ENCODE measurements at places on chromosomes 5 and 9.

GRCh38 chr9:85905957-85906356 is 35.0 kb upstream of the NAA35 start:
- no peak for DNase-seq

- DNase-seq, result no peak
Measured at GRCh38 chr5:125348936-125349831, 602.7 kb upstream of the ZNF608 start.

- DNase-seq, result no peak
Measured at GRCh38 chr9:85523202-85523601, 218.6 kb downstream of the AGTPBP1 start.

GRCh38 chr9:18489861-18490260 is 15.9 kb downstream of the ADAMTSL1 start:
- DNase-seq, result no peak

DNA sequence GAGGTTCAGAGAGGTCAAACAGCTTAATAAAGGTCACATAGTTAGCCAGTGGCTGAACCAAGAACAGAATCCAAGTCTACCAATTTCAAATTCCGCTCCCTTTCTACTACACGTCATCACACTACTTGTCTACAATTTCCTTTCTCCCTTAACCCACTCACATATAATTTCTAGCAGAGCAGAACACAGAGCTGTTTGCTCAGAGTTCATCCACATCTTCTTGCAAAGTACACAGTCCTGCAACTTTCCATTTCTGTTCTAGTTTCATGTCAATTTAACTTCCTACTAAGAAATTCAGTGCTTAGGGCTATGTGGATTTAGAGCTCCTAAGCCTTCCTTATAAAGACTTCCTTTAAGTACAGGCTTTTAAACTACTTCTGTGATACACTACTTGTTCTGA is 61.3 kb downstream of the MEGF9 start:
- no peak for DNase-seq

DNA sequence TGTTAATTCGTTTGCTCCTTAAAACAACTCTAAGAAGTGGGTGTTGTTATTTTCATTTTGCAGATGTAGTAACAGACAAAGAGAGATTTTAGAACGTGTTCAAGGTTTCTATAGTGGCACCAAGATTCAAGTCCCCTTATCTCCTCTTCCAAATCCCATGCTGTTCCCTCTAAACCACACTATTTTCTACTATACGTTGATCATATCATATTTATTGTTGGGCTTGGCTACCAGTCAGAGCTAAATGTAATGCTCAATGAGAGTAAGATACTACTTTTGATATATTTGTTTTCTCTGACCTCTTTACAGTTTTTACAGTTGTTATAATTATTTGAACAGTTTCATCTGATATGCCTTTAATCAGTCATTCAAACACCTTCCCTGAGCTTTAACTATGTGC is 212.9 kb downstream of the EFNA5 start:
- DNase-seq, result no peak

DNA sequence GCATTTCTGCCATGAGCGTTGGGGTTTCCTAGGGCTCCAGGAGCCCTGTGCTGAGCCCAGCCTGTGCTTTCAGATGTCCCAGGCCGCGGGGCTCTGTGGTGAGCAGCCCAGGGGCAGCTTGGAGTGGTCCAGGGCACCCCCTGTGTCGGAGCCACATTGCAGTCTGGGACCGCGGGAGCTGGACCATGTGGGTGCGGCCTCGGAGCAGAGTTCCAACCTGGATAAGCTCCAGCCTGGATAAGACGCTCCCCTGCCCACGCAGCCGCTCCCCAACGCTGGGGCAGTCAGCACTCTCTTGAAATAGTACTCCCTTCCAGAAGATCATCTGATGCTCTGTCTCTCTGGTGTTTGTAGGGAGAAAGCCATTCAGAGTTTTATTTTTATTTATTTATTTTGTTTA is 111.1 kb downstream of the WNK2 start:
- DNase-seq, result no peak

DNA sequence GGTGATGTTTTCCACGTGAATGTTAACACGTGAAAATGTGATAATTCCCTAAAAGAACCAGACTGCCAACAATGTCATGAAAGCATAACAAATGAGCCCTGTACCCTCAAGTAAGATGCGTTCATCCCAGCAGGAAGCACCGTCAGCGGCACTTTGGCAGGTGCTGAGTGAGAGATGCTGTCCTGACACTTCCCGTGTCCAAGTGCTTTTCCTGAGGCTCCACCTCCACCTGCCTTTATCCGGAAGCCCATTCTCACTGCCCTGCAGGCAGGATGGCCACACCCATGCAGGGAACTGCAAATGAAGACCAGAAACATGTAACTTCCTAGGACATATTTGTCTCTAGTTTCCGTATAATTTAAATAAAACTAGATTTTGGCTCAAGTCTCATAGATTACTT is 238.0 kb upstream of the IRX2 start:
- no peak for DNase-seq

DNA sequence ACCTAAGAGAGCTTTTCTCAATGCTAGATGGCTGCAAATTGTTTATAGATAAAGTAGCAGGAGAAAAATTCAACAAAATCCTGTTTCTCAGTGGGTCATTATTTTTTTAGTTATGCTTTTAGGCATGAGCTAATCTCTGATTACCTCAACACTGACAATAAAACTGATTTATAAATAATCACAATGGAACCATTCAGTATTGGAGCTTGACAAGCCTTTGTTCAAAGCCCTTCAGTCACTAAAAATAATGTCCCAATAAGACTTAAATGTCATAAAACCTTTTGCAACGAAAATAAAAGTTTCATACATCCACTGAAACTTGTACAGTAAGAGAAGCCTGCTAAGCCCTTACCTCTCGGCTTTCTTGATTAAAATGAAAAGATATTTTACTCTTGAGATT is 27.2 kb downstream of the PTPDC1 start:
- DNase-seq, result no peak

DNA sequence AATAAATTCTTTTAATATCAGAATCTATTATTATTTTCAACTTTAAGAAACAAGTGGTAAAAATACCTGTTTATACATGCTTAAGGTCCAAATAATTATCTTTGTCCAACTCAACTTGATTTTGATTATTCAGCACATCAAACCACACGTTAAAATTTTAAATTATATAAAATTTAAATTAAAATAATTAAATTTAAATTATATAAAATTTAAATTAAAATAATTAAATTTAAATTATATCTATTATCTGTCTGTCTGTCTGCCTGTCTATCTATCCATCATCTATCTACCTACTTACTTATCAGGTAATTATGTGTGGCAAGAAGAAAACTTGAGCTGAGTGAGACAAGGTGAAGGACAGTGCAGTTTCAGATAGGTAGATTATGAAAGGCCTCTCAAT is 605.3 kb upstream of the RIOK2 start:
- no peak for DNase-seq

GRCh38 chr5:128426090-128426534 is 111.9 kb downstream of the FBN2 start:
- no peak for DNase-seq

DNA sequence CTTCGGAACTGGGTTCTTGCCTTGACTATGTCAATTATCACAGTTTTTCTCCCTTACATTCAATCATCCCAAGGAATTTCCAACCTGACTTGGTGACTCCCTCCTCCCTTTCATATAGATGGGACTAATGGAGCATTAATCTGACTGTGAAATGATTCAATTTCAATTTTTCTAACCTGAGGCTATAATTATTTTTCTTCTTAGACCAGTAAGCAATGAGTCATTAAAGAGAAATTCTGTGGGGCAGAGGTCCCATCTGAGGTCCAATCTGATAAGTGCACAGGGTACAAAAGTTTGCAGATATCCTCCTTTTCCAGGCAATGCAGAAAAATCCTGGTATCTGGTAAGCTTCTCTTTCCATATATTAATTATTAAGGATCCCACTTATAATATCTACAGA is 18.9 kb downstream of the PDE4D start:
- no peak for DNase-seq

DNA sequence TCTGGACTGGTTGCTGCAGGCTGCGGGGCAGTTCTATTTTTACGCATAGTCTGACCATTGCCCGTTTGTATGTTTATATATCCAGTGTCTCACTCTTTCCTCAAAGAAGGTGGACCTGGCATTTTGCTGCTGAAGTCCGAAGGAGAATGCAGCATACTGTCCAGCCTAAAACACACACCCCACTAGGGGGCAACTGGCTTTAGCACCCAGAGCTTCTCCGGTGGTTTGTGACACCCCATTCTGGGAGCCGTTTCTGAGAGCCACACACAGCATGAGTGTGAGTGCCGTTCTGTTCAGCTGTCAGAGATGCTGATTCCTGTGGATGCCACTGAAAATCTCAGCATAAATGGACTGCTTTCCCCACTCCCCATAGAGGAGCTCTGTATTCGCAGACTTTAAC is 290.5 kb upstream of the TAS2R1 start:
- no peak for DNase-seq

GRCh38 chr9:113695901-113696300 is 180.2 kb upstream of the ZNF618 start:
- no peak for DNase-seq
